Activated CD8-positive, alpha-beta T cell treated with anti-CD3 and anti-CD28 coated beads, Interleukin-2, amount 10 ng/mL, durations not matched to agents 7 days and 5 days (primary cell): ENCODE measurements at places on chromosomes 3 and 15. TPM values are rescaled to one million over a fixed set of nuclear protein-coding genes. Genes with fewer than 3 reads are reported as not detected.

The COMMD2 gene
- 35.1 TPM for total RNA-seq

The NPAP1 gene
- total RNA-seq = not detected

The RBP2 gene
- total RNA-seq = not detected

- DNase-seq = no peak
Measured at GRCh38 chr3:117537949-117538348, 828.4 kb downstream of the TUSC7 start.

- DNase-seq = no peak
Measured at GRCh38 chr3:71514621-71515020, 68.9 kb downstream of the FOXP1 start.

- DNase-seq = no peak
Measured at GRCh38 chr3:127445581-127446343, 144.8 kb downstream of the TPRA1 start.
